ENCODE measurements at places on chromosomes 1 and 21.
A peak's percentile ranks its signal among the peaks of the same experiment; 100 is the strongest.

DNA sequence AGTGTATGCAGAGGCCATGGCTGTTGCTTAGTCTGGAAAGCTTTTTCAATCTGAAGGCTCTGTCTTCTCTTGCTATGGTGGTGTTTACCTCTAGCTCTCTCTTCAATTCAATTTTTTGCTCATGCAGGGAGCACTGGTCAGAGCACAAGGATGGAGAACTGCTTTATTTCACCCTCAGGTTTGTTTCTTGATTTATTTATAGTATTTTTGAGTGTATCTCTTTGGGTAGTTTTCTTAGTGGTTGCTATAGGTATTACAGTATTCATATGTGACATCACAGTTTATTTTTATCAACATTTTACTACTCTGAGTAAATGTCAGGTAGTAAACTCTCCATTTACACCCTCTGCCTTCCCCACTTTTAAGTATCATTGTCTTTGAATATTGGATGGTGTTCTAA is 147.9 kb downstream of the RASAL2 start:
- no peak for DNase-seq

GRCh38 chr1:182301026-182301436 is 90.6 kb downstream of the GLUL start:
- DNase-seq = no peak

GRCh38 chr21:44382536-44382935 is 29.1 kb downstream of the TRPM2 start:
- DNase-seq = no peak

DNA sequence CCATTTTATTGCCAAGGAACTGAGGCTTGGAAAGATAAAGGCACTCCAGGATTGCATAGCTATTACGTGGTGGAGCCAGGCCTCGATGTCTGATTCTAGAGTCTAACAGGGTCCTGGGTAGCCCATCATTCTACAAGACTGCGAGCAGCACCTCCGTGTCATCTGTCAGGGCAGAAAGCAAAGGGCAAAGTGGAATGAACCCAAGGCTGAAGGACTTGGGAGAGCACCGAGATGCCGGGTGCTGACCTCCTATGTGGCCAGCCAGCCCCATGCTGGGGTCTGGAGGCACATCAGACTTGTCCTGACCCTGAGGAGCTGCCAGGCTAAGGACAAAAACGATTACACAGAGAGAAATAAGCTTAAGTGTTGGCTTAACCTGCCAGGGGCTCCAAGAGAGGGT is 62.3 kb downstream of the MRPL37 start:
- no peak for DNase-seq

DNA sequence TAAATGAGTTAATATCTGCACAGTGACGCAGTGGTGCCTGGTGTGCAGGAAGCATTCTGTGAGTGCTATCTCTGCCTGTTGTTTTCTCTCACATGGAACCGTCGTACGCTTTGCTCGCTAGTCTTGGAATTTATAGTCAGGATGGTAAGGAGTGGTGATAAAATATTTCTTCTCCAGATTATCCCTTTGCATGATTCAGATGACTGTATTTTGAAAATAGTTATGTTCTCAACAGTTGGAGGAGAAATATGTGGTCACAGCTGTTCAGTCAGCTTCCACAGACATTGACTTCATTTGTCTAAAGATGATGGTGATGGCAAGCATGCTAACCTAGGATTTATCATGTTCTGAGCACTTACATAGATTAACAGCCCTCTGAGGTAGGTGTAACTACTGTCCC is 41.3 kb upstream of the VAMP3 start:
- no peak for DNase-seq

- peak; percentile 27 for DNase-seq
Measured at GRCh38 chr1:40107290-40107959, 10.4 kb upstream of the PPT1 start.

GRCh38 chr1:51583532-51583931 is 33.4 kb upstream of the OSBPL9 start:
- no peak for DNase-seq

GRCh38 chr1:154334079-154335024 is 9.0 kb downstream of the ATP8B2 start:
- no peak for DNase-seq

GRCh38 chr1:33031506-33031905 is 5.2 kb downstream of the AK2 start:
- no peak for DNase-seq

DNA sequence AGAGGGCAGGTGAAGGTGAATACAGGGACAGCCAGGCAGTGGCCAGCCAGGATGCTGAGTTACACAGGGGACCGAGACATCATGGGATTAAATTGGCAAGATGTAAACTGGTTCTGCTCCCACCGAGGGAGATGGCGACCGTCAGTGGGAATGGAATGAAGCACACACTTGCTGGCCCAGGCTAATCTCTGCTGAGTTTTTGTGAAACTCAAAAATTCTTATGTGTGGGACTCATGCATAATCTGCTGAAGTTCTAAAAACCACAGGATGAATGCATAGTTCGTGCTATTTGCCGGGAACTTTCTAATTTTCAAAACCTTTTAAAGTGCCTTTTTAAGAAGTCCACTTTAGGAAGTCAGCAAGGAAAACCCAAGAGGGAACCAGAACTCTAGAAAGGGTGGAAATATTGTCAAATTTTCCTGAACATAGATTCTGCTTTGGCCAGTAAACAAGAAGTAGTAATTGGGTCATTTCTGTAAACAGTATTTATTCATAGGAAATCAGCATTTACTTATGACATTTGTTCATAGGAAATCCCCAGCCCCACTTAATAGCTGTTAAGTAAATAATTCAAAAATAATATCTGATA is 85.4 kb upstream of the ROR1 start:
- no peak for DNase-seq

DNA sequence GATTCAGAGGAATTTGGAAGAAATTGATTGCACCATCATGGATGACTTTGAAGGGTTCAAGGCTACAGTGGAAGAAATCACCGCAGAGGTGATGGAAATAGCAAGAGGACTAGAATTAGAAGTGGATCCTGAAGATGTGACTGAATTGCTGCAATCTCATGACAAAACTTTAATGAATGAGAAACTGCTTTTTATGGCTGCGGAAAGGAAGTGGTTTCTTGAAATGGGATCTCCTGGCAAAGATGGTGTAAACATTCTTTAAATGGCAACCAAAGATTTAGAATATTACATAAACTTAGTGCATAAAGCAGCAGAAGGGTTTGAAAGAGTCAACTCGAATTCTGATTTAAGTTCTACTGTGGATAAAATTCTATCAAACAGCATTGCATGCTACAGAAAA is 698.6 kb downstream of the PLA2G4A start:
- no peak for DNase-seq

GRCh38 chr1:41568204-41568603 is 83.7 kb upstream of the EDN2 start:
- DNase-seq = no peak

DNA sequence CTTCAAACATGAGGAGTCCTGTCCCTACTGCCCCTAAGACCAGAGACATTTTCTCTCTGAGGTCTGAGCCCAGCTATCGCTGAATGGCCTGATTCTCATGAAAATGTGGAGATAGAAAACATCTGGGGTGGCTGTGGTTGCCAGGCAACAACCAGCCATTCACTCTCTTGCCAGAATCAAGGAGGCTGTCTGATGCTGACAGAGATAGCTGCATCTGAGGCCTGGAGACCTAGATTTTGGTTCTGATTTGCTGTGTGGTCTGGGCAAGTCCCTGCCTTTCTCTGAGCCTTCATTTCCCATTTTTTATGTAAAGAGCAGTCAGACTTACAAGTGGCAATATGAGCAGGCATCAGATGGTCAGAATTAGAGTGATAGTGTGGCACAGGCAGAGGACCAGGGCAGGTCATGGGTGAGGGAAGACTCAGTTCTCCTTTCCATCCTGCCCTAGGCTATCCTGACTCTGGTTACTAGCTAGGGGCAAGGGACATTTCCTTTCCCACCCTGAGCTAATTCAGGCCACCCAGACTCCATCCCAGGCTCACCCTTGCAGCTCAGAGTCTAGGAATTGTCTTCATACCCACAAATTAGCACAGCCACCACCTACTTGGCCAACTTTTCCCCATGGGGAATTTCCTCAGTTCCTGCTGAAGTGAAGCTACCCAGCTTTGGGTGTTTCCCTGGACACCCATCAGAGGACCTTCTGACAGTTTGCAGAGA is 20.0 kb upstream of the RNF19B start:
- DNase-seq = no peak

DNA sequence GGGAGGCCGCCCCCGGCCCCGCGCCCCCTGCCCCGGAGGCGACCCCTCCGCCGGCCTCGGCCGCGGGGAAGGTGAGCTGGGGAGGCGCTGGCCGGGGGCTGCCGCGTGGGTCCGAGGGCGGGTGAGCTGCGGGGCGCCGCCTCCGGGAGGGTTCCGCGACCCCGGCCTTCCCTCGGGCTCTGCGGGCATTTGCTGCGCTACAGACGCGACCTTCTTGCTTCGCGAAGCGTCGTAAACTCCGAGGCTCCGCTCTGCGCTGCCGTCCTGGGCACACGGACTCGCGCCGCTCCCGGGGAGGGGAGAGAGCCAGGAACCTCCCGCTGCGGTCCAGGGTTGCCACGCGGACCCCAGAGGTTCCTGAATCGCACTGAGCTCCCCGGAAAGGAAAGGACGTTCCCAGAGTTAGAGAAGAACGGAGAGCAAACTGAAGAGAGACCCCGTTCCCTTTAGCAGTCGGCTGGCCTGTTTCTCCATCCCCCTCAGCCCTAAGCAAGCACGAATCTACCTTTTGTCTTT is 345 bp downstream of the SLX9 start:
- no peak for DNase-seq

DNA sequence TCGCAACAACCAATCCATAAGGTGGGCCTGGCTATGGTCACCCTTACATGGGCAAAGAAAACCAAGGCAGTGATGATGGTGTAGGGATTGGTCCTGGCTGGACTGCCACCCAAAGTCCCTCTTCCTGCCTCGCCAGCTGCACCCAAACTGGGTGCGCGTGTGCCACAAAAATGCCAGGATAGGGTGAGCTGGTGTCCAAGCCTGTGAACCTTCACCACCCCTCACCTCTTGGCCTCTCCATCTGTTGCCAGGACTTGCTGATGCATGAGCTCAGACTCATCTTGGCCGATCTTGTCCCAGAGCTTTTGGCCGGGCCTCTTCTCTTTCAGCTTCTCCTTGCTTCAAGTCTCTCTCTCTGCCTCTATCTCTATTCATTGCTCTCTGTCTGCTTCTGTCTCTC is 41.8 kb downstream of the FOXD2 start:
- no peak for DNase-seq

Data from mesothelial cell of epicardium (in vitro differentiated cells).